Vagina (tissue), 2 donors: ENCODE measurements at places on chromosomes 4 and X. TPM values are rescaled to one million over a fixed set of nuclear protein-coding genes. Genes with fewer than 3 reads are reported as not detected.

NRK gene
- total RNA-seq, result 0.49 TPM

SPON2 gene
- total RNA-seq, result 72.2 TPM

VCX gene
- not detected for total RNA-seq

GRCh38 chr4:182886205-182886604, 31.0 kb downstream of the DCTD start:
- no peak for DNase-seq

DNA sequence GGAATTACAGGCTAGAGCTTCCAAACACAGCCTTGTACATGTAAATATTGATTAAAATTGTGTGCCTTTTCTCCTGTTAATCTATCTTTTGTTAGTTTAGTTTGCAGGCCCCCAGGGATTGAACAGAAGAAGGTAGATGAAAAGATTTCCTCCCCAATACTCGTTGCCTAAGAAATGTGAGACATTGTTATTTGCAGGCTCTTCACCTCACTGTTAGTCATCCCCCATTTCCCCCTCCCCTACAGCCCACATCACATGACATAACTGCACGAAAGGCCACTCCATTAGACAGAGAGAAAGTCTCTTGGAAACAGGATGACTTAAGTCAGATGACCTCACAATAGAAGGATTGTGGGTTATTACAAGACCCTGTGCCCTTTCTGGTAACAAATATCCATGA, 13.3 kb upstream of the MID1 start:
- no peak for DNase-seq

DNA sequence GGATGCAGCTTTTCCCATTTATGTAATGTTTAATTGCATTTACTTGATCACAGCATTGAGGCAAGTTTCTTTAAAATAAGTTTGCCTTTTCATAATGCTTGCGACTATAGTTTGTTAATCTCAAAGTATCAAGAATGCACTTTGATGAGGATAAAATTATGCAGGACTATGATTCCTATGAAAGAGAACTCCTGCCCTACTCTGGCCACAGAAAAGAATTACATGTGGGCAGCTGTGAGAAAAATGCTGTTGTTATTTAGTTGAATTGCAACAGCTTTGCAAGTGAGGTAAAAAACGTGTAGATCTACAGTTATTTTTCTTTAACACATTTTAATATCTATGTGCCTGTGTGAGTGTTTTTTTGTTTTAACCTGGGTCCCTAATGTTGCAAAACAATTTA, 12.5 kb upstream of the OSTC start:
- DNase-seq, result no peak

DNA sequence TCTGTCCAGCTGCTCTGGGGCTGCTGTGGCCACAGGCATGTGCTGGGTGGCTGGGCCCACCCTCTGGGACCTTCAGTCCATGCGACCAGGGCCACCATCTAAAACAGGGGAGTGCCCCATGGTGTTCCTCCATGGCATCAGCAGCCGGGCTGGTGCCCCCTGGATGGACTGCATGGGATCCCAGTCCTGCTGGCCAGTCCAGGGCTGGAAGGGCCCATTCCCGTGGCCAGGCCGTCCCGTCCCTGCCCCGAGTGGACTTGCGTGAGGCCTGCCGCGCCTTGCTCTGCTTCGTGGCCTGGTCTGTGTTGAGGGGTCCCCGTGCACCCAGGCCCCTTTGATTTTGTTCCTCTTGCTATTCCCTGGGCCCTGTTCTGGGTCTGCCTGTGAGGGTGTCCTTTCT, 36.4 kb downstream of the SORCS2 start:
- no peak for DNase-seq

DNA sequence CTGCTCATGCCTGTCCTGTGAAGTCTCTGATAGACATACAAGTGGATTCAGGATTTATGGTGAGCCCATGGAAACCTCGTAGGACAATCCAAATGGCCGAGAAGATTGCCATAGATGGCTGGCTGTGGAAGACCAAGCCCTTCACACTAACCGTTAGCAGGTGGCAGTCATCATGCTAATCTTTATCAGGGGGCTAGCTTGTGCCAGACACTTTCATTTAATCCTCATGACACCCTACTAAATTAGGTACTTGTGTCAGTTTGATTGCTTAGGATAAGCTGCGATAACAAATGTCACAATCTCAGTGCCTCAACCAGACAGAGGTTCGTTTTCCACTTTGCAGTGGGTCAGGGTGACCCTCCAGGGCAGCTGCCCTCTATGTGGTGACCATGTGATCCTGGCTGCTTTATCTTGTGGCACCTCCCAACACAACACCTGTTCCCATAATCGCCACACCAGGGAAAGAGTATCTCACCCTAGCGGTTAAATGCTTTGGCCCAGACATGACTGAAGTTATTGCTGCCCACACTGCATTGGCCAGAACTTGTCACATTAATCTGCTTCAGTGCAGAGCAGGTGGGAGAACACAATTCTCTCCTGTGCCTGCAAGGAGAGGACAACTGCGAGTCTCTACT, 60.8 kb downstream of the REPS2 start:
- no peak for DNase-seq

- DNase-seq, result no peak
These were observed 85.3 kb upstream of the RBPJ start for GRCh38 chr4:26235500-26235899.

- DNase-seq, result no peak
These were observed 35.2 kb upstream of the LPAR4 start for GRCh38 chrX:78712336-78712735.

- no peak for DNase-seq
These were observed 611.0 kb upstream of the PABPC4L start for GRCh38 chr4:134812611-134813010.

GRCh38 chr4:165207016-165207430, 338 bp upstream of the KLHL2 start:
- DNase-seq, result no peak

DNA sequence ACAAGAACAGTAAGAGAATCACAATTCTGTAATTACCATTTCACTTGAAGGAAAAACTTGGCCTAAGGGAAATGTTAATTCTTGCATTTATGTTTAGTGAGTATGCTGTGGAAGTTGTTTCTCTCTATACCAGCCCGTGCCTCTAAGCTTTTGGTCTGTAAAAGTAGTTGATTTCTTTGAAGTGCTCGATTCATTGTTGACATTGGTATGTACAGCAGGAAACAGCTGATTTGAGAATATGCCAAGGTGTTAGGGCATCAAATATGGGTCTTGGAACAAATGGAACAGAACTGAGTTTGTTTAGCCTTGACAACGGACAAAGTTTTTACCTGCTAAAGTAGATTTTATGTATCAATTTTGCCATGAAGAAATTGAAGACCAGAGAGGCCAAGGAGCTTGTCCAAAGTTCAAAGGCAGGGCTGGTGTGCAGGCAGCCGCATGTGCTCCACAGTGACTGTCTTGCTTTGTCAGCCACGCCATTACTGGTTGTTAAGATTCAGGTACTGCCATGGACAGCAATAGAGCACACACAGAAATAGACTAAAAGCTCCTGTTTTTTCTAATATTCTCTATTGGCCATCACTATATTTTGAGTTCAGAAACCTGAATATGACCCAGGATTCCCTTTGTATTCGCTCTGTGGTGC, 75.5 kb upstream of the TLR3 start:
- no peak for DNase-seq

- no peak for DNase-seq
These were observed 1.0 kb downstream of the LRP2BP start for GRCh38 chr4:185394568-185395237.

DNA sequence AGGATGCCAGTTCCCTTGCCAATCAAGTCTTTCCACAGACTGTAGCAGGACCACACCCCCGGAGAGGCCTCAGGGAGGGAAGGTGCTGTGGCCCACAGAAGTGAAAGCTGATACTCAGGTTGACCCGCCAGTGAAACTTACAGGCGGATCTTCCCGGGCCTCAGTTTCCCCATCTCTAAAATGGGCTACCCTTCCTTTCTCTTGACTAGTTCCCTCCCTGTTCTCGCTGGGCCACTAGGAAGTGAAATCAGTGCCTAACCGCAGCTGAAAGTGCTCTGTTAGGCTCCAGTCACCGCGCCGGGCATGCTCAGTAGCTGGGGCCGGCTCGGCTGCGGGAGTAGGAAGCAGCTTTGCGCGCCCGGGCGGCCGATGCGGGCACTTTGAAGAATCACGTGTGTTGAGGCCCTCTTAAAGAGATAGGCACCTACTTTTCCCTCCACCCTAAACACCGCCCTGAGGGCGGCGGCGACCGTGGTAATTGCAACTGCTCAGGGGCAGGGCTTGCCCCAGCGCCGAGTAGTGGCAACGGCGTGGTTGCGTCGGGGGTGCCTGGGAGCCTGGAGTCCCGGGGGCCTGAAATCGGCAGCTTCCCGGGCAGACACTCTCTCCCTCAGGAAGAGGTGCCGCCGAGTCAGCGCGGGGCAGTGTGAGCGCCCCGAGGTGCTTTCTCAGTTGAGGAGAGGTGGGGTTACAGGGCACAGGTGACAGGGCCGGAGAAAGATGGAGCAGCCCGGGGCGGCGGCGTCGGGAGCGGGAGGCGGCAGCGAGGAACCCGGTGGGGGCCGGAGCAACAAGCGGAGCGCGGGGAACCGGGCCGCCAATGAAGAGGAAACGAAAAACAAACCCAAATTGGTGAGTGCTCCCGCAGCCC, at the start of gene DIAPH2:
Gene DIAPH2, plus strand, starts transcription at position 504 of the 871 bp plus-strand sequence.
- DNase-seq, result no peak
